ENCODE measurements at places on chromosomes 2 and 18.

GRCh38 chr2:13652531-13653313 lies 936.0 kb downstream of the TRIB2 start:
- no peak for DNase-seq

GRCh38 chr18:11147962-11148679 lies 1.2 kb downstream of the PIEZO2 start:
- no peak for DNase-seq

- no peak for DNase-seq
These were observed 12.5 kb downstream of the BOK start for GRCh38 chr2:241570961-241571581.

DNA sequence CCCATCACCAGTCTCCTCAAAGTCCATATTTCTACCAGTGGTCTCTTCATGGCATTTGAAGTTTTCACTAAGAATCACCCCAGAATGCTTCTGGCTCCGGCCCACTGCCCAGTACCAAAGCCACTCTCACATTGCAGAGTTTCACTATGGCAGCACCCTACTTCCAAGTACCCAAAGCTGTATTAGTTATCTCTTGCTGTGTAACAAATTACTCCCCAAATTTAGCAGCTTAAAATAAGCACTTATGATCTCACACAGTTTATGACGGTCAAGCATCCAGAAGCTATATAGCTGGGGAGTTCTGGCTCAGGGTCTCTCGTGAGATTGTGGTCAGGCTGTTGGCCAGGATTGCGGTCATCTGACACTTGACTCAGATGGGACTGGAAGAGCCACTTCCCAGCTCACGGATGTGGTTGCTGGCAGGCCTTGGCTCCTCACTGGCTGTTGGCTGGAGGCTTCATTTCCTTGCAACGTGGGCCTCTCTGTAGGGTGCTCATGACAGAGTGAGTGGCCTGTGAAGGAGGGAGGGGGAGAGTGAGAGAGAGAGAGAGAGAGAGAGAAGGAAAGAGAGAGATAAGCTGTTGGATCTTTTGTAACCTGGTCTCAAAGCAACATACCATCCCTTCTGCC lies 189.5 kb downstream of the CTIF start:
- no peak for DNase-seq

DNA sequence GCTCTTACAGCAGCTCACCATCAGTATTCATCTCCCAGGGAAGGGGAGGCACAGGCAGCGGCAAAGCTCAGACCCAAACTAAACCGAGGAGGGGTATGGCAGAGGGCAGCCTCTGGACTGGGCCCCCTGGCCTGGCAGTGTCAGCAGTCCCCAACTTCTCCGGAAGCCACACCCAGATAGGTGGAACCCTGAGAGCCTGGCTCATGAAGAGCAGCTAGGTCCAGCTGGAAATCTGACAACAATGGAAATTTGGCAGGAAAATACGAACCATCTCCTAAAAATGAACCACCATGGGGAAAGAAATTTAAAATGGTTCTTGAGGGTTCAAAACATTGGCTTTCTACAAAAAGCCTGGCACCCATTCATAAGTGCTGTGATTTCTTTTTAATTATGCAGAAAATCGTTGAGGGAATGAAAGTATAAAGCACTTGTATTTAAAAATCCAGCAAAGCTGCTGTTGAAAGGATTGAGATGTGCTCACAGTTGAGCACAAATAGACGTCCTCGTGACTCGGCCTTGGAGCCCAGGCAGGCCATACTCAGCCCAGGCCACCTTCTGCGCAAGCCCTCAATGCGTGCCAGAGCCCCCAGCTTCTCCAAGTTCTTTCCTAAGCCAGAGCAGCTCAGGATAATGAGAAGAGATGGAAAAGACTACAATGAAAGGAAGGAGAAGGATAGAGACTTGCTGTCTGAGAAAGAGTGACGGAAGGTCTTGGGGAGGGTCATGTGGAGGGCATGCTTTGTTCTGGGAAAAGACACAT lies 93.0 kb downstream of the COL6A3 start:
- no peak for DNase-seq

DNA sequence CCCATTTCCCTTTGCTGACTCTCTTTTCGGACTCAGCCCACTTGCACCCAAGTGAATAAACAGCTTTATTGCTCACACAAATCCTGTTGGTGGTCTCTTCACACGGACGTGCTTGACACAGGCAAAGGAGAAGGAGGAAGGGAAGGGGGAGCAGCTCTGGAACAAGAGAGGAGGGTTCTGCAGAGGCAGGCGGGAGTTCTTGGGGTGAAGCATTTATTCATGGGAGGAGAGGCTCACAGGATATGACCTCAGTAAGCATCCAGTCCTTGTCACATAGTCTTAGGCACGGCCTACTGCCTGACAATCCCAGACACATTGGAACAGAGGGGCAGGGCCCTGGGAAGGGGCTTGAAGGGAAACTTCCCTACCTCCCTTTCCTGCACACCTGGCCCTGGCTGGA lies 171.7 kb upstream of the HS6ST1 start:
- no peak for DNase-seq

- no peak for DNase-seq
These were observed 87.7 kb downstream of the SH3YL1 start for GRCh38 chr2:175880-176820.

GRCh38 chr18:12283256-12283655 lies 24.8 kb upstream of the TUBB6 start:
- DNase-seq: no peak

- no peak for DNase-seq
These were observed 7.5 kb upstream of the STAMBP start for GRCh38 chr2:73821227-73821626.

- DNase-seq: no peak
These were observed 56.8 kb downstream of the BIN1 start for GRCh38 chr2:127049927-127050802.

GRCh38 chr2:84451579-84451978 lies 7.5 kb downstream of the SUCLG1 start:
- no peak for DNase-seq

DNA sequence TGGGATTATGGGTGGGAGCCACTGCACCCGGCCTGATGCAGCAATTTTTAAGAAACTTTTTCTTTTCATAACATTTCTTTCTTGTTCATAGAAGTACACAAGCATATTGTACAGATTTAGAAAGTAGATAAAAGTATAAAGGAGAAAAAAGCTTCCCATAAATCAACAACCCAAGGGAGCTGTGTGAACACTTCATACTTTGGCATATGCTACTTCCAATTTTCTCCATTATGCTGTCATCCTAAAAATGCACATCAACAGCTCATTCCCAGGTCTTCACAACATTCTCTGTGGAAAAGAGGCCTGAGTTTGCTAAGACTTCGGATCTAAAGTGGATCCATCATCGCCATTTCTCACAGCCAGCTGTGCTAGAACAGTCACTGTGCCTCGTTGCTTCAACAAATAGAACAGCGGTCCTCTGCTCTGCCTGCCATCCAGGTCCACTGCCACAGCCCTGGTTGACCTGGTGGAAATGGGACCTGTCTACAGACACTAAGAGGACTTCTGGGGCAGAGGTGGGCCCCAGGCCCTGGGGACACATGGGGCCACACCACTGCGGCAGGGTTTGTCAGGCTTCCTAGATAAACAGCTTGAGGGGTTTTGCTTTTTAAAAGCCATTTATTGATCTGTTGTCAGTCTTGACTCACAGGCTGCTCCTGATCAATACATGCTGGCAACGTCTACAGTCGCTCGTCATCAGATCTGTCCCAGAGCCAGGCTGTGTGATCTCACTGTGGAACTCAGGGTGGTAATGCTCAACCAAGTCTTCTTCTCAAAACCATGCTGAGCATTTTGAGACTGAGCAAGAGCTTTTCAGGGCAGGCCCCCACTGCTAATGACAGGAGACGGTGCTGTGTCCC lies 72.7 kb upstream of the MGAT4A start:
- DNase-seq: no peak

GRCh38 chr2:64913357-64913869 lies 75.8 kb upstream of the SLC1A4 start:
- no peak for DNase-seq

- DNase-seq: no peak
These were observed 73.9 kb downstream of the ASXL2 start for GRCh38 chr2:25804338-25804737.

DNA sequence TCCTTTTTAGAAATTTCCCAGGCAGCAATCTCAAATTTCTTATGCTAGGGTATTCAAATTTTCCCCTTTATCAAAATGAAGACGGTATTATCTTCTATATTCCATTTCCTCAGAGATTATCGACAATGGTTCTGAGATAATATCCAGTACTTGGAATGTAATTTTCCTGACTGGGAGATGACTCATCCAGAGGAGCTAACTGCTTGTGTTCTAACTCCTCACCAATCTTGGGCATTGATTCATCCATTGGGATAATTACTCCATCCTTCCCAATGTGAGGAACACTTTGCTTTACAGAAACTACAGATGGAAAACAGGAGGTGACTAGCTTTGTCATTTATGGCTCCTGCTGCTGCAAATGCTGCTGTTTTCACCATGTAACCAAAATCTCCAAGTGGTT lies 239.4 kb upstream of the LYPD1 start:
- DNase-seq: no peak

DNA sequence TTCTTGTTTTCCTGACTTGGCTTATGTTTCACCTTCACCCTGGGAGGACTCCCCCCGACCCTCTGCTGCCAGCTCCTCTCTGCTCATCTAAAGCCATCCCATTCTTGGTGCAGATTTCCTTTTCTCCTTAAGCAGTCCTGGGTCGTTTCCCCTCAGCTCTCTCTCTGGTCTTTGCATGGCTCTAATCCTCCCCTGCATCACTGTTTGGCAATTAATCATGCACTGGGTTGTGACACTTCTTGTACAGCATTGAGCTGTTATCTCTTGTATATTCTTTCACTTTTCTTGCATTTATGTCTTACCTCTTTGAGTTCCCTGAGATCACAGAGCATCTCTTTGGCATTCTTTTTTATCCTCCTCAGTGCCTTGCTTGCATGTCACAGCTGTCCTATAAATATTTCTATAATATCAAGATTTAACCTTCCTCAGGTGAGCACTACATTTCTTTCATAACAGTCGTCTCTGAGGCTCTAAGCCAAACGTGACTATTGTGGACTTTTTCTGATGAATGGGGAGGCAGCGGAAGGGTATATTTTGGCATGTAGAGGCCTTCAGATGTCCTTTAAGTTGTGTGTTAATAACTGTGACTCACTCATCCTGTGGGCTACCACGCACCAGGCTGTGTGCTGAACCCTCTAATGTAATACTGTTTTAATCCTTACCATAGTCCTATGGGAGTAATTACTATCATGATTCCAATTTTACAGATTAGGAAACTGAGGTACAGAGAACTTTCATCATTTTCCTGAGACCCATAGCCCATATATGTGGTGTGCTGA lies 507.5 kb downstream of the SLC4A3 start:
- DNase-seq: no peak

DNA sequence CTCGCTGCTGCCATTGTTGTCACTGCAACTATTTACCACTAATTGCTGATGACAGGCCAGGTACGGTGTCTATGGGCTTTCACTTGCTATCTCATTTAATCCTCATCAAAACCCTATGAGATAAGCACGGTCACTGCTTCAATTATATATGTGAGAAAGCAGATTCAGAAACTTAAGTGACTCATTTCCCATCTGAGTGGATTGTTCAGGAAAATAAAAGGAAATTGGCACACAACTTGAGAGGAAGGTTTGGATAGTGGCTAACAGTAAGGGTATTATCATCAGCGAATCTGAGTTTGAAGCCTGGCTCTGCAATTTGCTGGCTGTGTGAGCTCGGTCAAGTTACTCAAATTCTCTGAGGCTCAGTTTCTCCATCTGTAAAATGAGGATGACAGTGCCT lies 196.0 kb downstream of the KCNS3 start:
- no peak for DNase-seq

- no peak for DNase-seq
These were observed 30.8 kb upstream of the CCL20 start for GRCh38 chr2:227782804-227783203.

DNA sequence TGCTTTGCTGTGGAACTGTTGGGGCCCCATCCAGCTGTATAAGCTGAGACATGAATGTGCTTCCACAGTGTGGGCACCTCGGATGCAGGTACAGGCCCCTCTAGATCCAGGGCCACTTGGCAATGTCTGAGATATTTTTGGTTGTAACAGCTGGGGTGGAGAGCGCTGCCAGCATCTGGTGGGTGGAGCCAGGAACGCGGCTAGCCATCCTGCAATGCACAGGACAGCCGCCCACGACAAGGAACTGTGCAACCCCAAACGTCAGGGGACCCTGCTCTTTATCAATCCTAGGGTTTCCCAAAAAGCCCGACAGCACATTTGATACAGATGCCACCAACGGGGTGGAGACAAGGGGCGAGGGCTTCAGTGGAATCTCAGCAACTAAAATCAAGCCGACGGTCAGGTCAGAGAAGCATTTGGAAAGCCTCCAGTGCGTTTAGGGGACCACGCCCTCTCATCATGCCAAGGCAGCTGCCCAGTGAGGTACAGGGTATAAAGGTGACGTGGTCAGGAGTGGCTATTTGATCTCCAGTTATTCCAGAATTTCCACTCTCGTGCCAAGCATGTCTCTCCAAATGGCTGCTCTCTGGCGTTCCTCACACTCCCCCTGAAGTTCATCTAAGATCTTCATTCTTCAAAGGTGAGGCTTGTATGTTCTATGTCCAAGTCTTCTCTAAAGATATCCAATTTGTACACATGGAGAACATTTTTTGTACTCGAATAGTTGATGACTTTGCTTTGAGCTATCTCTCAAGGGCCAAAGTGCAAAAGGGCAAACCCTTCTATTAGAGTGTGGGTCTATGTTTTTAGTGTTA lies 55.7 kb downstream of the LRRFIP1 start:
- DNase-seq: no peak

DNA sequence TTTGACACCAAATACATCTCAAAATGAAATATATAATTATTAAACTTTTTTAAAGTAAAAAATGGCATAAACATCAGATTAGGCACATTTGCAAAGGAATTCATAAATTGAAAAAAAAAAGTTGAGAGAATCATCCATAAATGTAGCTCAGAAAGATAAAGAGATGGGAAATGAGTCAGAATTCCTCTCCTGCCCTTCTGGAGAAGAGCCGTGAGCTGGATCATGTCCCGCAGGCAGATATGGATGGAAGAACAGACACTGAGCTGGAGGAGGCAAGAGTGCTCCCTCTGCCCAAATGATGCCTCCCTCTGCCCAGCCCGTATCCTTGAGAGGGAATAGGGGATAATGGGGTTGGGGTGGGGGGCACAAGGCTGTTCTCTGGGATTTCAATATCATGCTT lies 190.9 kb downstream of the TFCP2L1 start:
- DNase-seq: no peak

- no peak for DNase-seq
These were observed 10.8 kb upstream of the MAPRE2 start for GRCh38 chr18:35030277-35030989.

- no peak for DNase-seq
These were observed 120.6 kb downstream of the EN1 start for GRCh38 chr2:118726821-118727220.

- DNase-seq: no peak
These were observed 46.5 kb upstream of the ZEB2 start for GRCh38 chr2:144566448-144566847.
